ENCODE measurements at places on chromosomes 3 and 15.

- no peak for DNase-seq
Observed at GRCh38 chr3:118472586-118472985, 562.1 kb downstream of the IGSF11 start.

- DNase-seq, result no peak
Observed at GRCh38 chr3:37913522-37913921, 51.8 kb downstream of the CTDSPL start.

DNA sequence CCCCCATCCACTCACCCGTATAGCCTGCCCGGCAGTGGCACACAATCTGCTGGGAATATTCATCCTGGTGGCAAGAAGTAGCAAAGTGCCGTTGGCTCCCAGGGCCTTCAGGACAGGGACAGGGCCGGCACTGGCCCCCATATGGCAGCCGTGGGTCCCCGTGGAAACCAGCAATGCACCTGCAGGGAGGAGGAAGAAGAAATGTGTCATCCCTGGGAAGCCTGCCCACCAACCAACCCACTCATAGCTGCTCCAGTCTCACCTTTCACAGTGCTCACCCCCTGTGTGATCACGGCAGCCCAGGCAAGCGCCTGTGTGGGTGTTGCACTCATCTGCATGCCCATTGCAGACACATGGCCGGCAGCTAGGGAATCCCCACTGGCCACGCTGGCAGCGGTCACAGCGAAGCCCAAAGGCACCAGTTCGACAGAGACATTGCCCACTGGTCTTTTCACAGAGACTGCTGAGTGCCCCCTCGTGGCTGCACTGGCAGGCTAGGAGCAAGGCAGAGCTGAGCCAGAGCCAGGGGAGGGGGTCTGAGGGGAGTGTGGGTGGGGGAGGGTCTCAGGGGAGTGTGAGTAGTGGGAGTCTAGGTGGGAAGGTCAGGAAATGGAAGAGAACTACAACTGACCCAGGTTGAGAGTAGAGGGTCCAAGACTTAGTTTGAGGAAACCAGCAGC is 4.5 kb upstream of the USP19 start:
- DNase-seq, result peak; percentile 78

DNA sequence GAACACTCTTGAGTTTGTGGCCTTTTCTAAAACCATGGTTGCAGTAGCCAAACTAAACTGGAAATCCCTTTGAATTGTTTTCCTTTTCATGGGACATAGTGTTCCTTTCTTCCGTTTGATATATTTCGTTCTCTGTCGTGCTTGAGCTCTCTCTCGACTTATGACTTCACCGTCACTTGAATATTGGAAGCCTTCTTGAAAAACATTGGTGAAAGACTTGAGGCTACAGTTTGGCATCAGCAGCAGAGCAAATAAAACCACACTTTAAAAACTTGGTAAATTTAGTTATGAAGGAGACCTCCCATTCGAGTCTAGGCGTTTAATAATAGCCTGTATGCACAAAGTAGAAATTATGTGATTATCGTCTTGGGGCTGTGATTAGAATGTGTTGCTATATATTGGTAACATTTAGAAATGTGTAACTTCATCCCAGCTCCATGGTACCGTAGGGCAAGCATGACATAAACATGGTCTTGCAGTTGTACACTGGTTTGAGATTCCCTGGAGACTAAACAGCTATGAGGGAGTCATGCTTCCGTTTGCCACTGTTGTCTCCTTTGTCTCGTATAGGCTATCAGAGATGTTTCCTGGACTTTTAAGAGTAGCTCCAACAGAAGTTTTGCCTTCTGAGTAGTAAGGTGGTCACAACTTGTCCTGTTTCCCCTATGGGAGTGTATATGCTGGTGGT is 122.3 kb downstream of the PTPRG start:
- no peak for DNase-seq

- no peak for DNase-seq
Observed at GRCh38 chr3:148737104-148737530, 39.4 kb downstream of the AGTR1 start.

DNA sequence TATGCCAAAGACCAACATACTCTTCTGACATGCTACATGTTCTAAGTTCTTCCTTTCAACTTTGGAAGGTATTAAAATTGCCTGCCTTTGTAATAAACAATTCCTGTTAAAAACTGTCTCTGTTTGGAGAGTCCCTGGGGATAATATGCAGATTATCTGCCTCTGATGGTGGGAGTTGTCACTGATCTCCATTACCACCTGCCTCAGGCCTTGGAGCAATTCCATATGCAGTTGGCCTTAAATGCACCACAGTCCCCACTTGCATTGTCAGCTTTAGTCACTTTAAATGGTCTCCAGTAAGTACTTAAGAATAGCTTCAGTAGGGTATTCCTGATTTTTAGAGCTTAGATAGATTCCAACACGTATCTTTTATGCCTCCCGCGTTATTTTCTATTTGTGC is 121.1 kb upstream of the GOLIM4 start:
- DNase-seq, result no peak

- DNase-seq, result no peak
Observed at GRCh38 chr3:82927309-82928253, 1166.1 kb upstream of the GBE1 start.

GRCh38 chr3:42667096-42667522 is 13.6 kb downstream of the ZBTB47 start:
- peak; percentile 39 for DNase-seq

- no peak for DNase-seq
Observed at GRCh38 chr3:23629181-23629894, 176.4 kb upstream of the UBE2E1 start.

- no peak for DNase-seq
Observed at GRCh38 chr3:104887069-104887468, 479.6 kb upstream of the ALCAM start.

DNA sequence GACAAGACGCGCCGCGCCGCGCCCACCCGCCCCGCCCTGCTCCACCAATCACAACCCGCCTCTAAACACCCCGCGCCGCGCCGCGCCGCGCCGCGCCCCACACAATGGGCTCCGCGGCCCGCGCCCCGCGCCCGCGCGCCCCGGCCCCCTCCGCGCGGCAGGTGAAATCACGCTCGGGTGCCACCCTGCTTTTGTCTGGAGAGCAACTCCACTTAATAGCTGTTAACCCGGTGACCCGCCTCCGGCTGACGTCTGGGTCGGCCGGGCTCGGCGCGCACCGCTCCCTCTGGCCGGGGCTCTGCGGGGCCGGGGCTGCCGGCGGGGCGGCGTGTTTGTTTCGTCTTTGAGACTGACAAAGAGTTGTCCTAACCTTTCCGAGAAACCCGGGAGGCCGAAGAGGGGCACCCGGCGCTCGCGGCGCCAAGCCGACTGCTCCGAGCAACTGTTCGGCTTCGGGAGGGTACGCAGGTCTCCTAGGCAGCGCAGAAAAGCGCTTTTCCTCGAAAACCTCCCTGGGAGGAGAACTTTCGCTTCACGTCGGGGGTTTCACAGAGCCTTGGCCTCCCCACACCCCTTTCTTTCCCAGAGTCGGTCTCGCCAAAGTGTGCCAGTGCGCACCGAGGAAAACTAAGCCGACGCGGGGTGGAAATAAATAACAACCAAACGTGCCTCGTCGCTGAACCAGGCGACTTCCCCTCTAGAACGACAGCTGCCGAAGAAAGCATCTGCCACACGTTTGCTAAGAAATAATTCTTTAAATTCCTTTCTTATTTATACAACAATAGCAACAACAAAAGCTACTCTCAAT is 518.4 kb downstream of the FOXP1 start:
- peak; percentile 65 for DNase-seq

GRCh38 chr3:119145128-119145499 is 851 bp upstream of the TEX55 start:
- no peak for DNase-seq

DNA sequence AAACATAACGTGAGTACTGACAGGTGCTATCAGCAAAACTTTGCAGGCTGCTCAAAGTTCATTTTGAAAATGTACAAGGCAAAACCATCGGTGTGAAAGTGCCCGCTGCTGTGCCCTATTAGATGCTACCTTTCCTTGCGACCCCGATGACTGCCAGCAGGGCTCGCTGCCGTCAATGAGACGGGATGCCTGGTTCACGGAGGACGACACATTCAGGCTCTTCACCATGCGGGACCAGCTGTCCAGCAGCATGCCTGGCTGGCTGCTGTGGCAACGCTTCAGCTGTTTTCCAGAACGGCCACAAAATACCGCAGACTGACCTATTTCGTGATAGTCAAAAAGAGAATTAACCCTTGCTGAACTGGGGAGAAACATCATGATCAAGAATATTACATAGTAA is 92.7 kb upstream of the OCA2 start:
- DNase-seq, result peak; percentile 67

DNA sequence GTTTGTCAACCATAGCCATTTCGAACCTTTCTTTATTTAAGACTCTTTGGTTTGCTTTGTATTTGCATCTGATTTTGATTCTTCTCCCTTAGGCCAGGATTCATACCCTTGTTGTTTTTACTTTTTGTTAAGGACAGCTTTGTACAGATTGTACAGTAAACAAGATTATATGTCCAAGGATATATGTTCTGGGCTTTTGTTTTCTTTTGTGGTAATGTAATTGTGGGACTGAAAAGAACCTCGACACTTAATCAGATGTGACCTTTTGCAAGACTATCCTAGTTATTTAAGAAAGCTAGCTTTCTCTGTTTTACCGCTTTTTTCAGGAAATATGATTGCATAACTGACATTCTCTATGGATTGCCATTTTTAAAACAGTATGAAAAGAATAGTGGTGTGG is 67.0 kb upstream of the SAMMSON start:
- DNase-seq, result no peak

- DNase-seq, result no peak
Observed at GRCh38 chr3:9078561-9079240, 115.4 kb upstream of the RAD18 start.

DNA sequence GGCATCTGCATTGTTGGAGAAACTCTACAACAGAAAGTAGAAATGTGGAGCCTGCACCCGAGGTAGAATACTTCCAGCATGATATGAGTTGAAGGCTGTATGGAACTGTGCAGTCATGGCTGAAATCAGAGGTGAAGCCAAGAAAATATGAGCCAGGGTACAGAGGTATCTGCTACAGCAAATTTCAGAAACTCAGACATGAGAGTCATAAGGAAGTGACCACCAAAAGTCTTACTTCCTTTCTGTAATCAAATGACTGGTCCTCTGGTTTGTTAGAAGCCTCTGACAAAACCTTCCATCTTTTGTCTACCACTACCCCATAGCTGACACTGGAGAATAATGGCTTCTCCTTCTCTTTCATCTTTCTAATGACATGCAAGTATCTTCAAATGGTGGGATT is 159.4 kb downstream of the TMEM108 start:
- no peak for DNase-seq

DNA sequence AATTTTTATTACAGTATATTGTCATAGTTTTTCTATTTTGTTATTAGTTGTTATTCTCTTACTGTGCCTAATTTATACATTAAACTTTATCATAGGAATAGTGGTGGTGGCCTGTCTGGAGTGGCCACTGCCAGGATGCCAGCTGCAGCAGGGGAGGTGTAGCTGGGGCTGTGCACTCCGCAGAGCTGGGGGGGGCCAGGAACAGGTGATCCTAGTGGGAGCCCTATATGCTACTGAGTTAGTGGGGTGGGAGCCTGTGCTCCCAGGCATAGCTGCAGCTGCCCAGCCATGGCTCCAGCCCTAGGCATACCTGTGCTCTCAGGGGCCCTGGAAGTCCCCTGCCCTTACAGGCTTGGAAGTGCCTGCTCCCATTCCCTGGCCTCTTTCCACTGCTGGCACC is 638.1 kb upstream of the KCNMB2 start:
- DNase-seq, result no peak

GRCh38 chr3:33786565-33787327 is 11.7 kb upstream of the PDCD6IP start:
- no peak for DNase-seq

DNA sequence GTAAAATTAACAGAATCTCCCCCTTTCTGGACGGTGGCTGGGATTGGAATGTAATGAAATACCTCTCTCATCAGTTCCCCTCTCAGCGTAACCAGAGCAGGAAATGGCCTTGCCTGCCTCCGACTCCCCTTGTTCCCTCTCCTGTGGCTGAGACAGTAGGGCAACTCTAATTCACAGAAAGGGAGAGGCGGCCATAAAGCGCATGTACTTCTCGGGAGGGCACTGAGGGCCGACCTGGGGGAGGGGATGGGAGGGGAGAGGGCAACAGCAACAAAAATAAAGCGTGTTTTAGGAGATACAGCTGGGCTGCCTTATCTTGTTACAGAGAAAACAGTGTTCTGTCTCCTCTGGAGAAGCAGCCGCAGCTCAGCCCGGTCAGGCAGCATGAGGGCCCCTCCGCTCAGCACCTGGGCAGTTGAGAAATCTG is 783.3 kb upstream of the ARRDC4 start:
- DNase-seq, result no peak

DNA sequence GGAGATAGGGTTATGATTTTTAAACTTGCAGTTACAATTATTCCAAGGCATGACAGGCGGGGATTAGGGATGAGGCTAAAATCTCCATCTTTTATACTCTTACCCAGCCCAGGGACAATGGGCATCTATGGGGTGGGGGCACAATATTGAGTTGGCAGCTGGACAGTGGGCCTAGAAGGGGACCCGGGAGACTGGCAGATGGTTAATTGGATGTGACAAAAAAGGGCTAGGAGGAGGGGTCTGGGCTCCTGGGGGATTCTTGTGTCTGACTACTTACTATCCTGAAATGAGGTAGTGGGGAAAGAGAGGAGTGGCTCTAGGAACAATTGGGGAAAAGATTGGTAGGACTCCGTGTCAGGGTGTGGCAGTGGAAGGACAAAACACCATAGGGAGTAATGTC is 53.0 kb upstream of the ROPN1 start:
- DNase-seq, result no peak

- DNase-seq, result no peak
Observed at GRCh38 chr3:77052733-77053670, 13.1 kb downstream of the ROBO2 start.

GRCh38 chr3:187641320-187642016 is 28.7 kb downstream of the SST start:
- no peak for DNase-seq

DNA sequence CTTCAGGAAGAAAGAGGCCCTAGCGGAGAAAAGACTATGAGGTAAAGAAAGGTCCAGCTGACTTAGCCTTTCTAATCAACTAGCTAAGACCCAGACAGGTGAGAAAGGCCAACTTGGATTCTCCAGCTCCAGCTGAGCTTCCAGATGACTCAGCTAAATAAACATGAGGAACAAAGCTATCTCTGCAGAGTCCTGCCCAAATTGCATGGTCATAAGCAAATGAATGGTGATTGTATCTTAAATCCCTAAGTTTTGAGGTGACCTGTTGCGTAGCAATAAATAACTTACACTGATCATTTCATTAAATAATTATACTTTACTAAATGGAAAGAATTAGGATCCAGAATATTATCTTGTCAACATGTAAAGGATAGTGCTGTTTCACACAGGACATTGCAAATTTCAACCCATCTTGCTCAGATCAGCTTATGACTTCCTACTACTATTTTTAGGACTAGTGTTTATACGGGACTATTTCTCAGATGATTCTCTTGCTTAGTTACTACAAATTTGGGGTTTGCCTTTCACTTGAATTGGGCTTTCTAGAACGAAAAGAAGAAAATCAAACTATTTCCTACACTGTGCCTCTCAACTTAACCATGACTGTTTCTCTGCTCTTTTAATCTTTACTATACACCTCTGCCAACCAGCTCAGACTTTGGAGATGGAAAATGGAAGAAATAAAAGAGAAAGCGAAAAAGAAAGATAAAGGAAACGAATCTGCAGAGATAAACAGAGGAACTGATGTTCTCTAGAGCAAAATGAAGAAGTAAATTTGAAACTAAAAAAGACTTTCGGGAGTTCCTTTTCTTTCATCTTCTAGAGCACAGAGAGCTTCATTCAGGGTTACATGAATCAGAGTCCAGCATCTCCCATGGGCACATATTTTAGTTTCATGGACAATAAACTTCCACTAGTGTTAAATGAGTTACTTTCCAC is 6.6 kb upstream of the ADGRG7 start:
- DNase-seq, result no peak

Data from head of caudate nucleus (tissue), 42 donors.